ENCODE measurements at places on chromosomes 7 and 10.

- no peak for DNase-seq
Measured at GRCh38 chr7:152338561-152338960, 97.2 kb downstream of the KMT2C start.

- DNase-seq = peak; percentile 36
Measured at GRCh38 chr7:87354749-87355148, 9.3 kb downstream of the CROT start.

DNA sequence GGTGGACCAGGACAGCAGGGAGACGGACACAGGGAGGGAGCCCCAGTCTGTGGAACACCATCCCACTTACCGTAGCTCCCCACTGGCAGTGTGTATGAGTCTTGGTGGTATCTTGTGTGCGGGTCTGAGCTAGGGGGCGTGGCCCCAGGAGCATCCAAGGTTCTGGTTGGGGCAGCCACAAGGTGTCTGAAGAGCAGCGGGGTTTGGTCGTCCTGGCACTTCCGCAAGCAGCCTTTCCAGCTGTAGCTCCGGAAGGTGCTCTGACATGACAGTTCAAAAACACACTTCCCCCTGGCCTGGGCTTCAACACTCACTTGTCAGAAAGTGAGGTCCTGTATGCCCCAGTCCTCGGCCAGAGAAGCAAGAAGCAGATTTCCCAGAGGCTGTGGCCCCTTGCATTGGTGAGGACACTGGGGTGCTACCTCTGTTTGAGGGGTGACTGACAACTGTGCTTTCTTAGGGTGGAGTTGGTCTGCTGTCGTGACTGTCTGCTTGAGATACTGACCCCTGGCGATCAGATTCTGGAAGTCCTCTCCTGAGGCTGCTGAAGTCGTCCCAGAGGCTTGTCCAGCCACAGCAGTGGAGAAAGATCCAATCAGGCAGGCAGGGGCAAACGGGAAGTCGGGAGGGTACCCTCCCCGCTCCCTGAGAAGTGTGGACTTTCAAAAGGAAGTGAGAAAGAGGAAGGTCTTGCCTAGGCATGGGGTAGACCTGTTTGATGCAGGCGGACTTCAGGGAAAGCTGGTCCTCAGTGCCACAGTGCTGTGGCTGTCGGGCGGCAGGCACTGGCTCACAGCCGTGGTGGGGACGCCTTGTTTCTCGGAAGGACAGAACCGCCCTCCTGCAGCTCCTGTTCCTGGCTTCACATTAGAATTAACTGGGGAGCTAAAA, 51.4 kb upstream of the PFKFB3 start:
- peak; percentile 80 for DNase-seq

- no peak for DNase-seq
Measured at GRCh38 chr7:45389073-45389872, 184.9 kb upstream of the ADCY1 start.

Data from neural progenitor cell (in vitro differentiated cells).